NK-92 treated with Interleukin-12 subunit alpha and Interleukin-12 subunit beta, amount 100 ng/mL, for 24 hours (cell line): ENCODE measurements at places on chromosomes 5 and 9.
A peak's percentile ranks its signal among the peaks of the same experiment; 100 is the strongest.

- no peak for DNase-seq
Measured at GRCh38 chr9:135228345-135228982, 141.0 kb downstream of the OLFM1 start.

GRCh38 chr9:3457175-3457574 is 68.6 kb downstream of the RFX3 start:
- no peak for DNase-seq

- no peak for DNase-seq
Measured at GRCh38 chr9:92044936-92045335, 70.3 kb downstream of the SPTLC1 start.

GRCh38 chr5:168892618-168893186 is 313.5 kb upstream of the PANK3 start:
- DNase-seq: no peak

- DNase-seq: no peak
Measured at GRCh38 chr9:84153885-84154284, 173.3 kb downstream of the RMI1 start.

DNA sequence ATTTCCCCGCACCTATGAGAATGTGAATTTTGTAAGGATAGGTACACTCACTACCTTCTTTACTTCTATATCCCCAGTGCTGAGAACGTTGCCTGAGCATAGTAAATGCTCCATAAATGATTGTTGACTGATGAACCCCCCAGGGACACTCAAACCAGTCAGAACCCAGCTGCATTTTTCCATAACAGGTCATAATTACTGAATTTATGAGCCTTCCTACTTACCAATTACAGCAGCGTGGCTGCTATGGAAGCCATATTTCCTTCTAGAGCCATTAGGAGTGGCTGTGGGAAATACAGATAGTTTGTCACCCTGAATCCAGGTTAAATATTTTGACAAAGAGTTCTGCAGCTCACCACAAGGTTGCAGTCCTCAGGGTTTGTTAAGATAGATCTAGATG is 135.0 kb downstream of the TAF11L14 start:
- no peak for DNase-seq

DNA sequence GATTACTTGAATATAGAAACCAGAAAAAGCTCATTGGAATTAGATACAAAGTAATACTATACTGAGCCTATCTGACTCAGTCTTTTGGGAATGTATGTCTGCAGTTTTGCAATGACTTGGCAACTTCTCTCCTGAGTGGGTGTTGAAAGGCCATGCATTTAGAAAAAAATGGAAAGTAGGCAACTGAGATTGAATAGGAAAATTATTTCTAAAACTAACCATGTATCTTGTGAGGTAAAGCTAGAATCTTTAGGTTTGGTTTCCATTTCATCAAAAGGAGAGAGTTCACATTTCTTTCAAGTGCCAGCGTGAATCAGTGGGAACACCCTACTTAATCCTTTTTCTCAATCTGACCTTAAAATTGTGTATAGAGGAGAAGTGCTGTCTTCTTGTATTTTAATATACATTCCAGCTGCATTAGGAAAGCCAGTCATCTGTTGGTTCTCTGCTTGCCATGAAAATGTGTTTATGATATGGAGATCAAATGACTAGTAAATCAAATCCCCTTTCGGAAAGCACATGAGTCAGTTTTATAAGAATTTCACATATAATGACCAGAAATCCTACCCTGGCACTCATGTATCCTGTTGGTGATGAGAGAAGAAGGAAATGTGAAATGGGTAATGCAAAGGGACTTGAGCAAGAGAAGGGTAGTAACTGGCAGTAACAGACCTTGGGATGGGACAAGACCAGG is 30.4 kb downstream of the NFX1 start:
- DNase-seq: no peak

DNA sequence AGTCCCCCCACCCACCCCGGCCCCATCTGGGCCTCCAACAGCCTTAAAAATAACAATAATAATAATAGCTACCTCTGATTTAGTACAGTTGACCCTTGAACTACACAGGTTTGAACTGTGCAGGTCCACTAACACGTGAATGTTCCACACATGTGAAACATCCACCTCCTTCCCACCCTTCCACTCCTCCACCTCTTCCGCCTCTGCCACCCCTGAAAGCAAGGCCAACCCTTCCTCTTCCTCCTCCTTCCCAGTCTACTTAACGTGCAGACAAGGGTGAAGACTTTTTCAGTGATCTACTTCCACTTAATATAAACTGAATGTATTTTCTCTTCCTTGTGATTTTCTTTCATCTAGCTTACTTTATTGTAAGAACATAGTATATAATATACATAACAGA is 10.8 kb downstream of the PDGFRB start:
- DNase-seq: no peak

DNA sequence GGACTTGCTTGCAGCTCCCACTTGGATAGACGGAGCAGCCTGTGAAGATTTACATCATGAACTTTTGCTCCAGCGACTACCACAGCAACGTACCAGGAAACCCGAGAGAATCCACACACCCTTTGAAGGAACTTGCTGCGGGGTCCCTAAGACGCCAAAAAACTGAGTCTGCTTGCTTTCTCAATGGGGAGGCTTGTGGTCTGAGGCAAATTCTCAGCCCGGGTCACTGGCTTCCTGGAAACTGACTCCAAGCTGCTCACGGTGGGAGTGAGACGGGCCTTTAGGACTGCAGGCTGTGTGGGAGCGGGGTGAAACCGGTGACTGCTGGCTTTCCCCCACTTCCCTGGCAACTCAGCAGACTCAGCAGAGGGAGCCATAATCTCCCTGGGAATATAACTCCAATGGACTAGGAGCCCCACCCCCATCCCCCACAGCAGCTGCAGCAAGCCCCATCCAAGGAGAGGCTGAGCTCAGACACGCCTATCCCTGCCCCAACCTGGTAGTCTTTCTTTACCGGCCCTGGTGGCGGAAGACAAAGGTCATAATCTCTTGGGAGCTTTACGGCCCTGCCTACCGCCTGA is 466.0 kb downstream of the CAAP1 start:
- DNase-seq: no peak

DNA sequence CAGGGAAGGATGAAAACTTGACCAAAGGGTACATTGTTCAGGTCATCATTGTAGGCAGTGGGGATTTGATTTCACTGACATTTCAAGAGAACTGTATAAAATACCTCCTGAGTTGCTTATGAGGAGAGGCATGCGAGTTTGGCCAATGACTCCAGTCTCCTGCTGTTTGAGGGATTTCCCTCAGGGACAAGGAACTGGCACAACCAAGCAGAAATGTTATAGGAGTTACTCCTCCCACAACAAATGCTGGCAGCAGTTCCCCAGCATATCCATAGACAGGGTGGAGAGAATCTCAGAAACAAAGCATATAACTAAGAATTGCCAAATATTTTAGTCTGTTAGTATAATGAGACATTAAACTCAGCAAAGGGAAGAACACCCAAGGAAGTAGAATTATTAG is 47.2 kb upstream of the FBXL7 start:
- DNase-seq: no peak

- DNase-seq: no peak
Measured at GRCh38 chr5:84237126-84237525, 147.6 kb downstream of the EDIL3 start.

DNA sequence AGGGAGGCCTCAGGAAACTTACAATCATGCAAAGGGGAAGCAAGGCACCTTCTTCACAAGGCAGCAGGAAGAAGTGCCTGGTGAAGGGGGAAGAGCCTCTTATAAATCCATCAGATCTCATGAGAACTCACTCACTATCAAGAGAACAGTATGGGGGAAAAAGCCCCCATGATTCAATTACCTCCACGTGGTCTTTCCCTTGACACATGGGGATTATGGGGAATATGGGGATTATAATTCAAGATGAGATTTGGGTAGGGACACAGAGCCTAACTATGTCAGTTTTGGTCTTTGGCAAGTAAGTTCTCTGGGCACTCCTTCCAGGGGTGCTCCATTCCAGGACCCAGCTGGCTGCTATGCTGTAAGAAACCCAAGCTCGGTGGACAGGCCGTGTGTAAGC is 275.3 kb upstream of the TUT7 start:
- DNase-seq: no peak

GRCh38 chr9:16341177-16341576 is 529.3 kb downstream of the BNC2 start:
- no peak for DNase-seq

DNA sequence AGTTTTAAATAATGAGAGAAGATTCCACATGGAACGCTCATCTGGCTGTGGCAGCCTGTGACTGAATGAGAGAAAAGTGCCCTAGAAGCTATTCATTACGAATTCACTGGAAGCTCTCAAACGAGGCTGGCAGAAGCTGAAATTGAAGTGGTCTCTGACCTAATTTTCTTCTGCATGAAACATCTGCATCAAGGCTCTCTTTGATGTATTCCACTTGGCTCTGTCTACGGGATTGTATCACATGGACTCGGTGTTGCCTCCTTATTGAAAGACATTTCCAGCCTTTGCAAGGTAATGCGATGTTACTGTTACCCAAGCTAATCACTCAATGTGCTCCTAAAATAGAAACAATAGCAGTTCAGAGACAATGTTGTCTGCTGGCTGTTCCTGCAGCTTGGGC is 246.9 kb upstream of the ZNF462 start:
- no peak for DNase-seq

DNA sequence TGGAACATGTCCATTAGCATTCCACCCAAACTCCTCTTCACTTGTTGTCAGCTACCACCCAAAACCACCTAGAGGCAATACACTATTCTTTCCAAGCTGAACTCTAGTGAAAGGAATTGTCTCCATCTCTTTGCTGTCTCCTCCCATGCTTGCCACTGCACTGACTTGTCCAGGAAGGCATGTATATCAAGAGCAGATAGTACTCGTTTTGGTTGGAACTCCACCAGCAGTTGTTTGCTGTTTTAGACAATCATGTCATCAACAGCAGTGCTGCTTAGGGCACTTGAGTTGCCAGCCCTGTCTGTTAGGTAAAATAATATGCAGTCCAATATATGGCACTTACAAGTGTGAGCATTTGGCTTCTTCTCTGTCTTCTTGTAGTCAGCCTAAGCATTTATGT is 80.0 kb upstream of the SAP30L start:
- no peak for DNase-seq

DNA sequence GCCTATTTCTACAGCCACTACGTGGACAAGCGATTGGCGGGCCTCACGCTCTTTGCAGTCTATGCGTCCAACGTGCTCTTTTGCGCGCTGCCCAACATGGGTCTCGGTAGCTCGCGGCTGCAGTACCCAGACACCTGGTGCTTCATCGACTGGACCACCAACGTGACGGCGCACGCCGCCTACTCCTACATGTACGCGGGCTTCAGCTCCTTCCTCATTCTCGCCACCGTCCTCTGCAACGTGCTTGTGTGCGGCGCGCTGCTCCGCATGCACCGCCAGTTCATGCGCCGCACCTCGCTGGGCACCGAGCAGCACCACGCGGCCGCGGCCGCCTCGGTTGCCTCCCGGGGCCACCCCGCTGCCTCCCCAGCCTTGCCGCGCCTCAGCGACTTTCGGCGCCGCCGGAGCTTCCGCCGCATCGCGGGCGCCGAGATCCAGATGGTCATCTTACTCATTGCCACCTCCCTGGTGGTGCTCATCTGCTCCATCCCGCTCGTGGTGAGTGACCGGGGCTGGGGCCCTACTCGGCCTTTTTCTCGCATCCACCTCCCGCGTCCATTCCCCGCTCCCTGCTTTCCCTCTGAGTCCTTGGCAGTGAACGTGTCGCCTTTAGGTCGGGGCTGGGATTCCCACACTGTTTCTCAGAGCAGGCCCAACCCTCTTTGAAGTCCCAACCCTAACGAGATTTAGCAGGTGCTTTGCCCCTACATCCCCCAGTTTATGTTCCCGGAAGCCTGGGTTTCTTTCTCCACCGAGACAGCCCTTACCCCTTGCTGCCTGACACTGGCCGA is 1.8 kb downstream of the PTGER4 start:
- peak; percentile 56 for DNase-seq

DNA sequence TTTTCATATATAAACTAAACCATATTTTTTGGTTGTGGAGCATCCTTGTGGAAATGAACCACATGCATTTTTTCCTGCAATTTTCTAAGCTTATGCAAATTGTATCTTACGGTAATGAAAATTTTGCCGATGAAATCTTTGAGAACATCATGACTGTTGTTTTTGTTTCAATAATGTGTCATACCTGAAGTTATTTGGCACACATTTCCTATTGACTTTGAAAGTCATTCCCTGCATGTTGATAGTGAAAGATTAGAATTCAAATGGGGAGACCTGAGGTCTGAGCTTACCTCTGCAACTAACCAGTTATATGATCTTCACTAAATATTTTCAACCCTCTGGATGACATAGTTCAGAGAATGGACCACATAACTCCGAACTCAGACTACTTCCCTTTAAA is 88.5 kb downstream of the PRR16 start:
- no peak for DNase-seq
